ENCODE measurements at places on chromosomes 13 and 19.

- no peak for DNase-seq
Observed at GRCh38 chr13:29471551-29471950, 123.9 kb downstream of the SLC7A1 start.

GRCh38 chr13:50691681-50692263 lies 151.7 kb downstream of the DLEU7 start:
- DNase-seq = no peak

- DNase-seq = no peak
Observed at GRCh38 chr13:48843630-48844380, 131.9 kb upstream of the FNDC3A start.

- DNase-seq = no peak
Observed at GRCh38 chr19:29588095-29588494, 18.0 kb upstream of the POP4 start.

GRCh38 chr19:47547199-47547598 lies 25.7 kb downstream of the ZNF541 start:
- no peak for DNase-seq

GRCh38 chr13:44267980-44268379 lies 105.6 kb upstream of the SERP2 start:
- peak; percentile 41 for DNase-seq

DNA sequence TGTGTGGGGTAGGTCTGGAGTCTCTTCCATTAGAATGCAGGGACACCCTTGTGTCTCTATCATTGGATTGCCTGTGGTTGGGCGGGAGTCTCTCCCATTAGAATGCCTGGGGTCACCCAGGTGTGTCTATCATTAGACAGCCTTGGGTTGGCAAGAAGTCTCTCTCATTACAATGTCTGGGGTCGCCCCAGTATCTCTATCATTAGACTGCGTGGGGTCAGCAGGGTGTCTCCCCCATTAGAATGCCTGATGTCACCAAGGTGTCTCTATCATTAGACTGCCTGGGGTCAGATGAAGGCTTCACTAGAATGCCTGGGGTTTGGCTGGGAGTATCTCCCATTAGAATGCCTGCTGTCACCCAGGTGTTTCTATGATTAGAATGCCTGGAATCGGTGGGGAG lies 1539.0 kb downstream of the UQCRFS1 start:
- DNase-seq = no peak

- DNase-seq = no peak
Observed at GRCh38 chr19:4059891-4060620, 6.6 kb downstream of the ZBTB7A start.

DNA sequence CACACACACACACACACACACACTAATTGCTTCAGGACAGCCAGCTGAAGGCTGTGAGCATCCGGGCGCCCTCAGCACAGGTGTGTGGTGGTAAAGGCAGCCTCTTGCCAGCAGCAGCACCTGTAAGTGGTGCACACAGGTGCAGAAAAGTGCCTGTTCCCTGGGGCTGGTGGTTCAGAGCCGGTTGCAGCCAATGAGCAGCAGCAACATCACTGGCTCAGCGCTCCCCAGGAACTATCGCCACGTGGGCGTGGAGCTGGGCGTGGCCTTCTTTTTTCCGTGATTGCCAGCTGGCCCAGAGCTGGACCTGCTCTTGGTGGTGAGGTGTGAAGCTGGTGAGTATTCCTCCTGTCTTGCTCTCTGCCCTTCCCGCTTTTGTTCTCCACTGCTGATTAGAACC lies at the start of gene NLRP5:
Gene NLRP5 (plus strand): TSS at position 289 of the 400 bp plus-strand sequence.
- no peak for DNase-seq

DNA sequence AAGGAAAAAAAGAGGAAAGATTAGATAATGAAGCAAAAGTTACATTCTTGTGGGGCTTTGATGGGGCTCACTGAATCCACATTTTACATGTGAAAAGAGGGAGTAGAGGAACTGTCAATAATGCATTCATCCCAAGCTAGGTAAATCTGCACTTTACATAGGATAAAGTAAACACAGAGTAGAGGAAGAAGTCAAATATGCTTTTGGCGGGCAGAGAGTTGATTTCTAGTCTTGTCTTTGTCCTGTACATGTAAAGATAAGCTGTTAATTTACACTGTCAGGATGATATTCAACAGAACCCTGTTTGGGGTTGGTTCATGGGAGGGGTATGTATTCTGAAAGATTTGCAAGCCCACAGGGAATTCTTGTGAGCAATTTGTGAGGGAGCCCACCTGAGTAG lies 18.0 kb upstream of the TNFRSF19 start:
- DNase-seq = no peak

GRCh38 chr13:89375839-89376238 lies 1704.7 kb downstream of the SLITRK5 start:
- DNase-seq = peak; percentile 40

- DNase-seq = no peak
Observed at GRCh38 chr19:28882818-28883217, 330.1 kb downstream of the UQCRFS1 start.

DNA sequence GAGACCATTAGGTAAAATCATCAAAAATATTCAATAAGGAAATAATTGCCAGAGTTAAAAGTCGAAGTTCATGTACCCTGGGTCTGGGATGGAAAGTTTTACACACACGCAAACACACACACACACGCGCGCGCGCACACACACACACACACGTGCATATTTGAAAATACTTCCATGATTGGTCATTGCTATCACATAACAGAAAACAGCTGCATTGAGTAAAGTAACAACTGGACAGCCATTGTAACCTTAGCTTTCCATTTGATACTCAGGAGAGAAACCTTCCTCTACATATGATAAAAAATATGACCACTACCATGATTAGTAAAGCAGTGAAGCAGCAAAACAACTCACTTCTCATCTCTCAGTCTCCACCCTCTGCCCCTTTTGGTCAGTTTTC lies 490.0 kb upstream of the SGCG start:
- no peak for DNase-seq

DNA sequence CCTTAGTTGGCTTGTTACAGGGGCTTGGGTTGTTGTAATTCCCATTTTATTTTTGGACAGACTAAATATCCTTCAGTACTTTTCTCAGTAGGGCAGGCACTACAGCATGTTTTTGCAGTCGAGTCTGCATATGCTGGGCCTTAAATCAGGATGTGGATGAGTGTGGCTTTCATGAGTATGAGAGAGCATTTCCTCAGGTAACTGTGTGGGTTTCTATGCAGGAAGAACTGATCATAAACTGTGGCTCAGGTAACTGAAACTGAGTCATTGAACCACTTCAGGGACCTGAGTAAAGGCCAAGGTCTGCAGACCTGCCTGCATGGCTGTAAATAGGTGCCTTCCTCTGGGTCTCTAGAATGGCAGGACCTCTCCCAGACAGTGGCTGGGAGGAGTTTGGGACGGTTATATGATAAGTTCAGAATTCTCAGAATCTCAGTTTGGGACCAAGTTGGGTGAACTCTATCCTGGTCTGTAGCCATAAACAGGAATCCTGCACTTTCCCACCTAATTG lies 112.1 kb downstream of the ZNF737 start:
- DNase-seq = no peak

GRCh38 chr19:31666126-31666525 lies 316.9 kb upstream of the TSHZ3 start:
- no peak for DNase-seq

DNA sequence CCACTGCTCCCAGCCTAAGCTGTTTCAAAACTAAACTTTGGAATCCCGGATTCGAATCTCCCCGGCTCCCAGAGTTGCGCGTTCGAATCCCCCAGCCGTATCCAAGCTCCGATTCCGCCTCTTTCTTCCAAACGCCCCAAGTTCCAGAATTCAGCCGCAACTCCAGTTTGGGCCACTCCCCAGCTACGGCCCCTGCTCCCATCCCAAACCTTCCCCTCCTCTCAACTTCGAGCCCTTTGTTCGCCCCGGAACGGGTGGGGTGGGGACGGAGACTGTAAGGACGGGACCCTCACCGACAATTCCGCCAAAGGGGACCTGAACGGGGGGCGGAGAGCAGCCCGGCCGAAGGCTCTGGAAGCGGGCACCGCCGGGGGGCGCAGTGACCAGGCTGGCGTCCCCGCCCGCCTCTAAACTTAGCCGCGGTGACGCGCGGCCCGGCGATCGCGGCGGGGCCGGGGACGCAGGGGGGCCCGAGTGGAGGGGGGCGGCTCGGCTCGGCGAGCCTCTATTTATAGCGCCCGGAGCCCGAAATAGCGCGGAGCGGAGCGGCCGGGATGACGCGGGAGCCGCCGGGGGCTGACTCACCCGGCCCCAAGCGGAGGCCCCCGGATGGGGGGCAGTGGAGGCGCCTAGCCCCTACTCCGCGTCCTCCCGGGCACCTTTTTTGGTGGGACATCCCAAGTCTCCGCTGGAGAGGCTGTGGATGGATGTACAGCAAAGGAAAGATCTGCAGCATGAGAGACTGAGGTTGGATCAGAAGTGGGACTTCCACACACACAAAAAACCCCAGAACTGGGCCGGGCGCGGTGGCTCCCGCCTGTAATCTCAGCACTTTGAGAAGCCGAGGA lies 4.9 kb upstream of the ERCC1 start:
- no peak for DNase-seq

DNA sequence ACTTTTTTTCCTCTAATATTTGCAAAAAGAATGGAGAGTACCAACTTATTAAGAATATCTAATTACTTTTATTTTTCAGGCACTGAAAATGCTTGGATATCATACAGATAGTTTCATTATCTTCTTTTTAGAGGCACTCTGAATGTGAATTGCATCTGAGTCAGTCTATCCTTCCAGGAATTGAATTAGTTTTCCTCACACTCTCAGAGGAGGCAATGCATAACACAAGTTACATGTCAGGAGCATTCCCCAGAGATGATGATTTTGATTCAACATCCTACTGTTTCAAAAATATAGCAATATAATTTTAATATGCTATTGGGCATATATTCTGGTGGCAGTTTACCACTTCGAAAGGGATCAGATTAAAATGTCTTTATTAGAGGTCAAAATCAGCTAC lies 1315.4 kb downstream of the PCDH9 start:
- peak; percentile 31 for DNase-seq

DNA sequence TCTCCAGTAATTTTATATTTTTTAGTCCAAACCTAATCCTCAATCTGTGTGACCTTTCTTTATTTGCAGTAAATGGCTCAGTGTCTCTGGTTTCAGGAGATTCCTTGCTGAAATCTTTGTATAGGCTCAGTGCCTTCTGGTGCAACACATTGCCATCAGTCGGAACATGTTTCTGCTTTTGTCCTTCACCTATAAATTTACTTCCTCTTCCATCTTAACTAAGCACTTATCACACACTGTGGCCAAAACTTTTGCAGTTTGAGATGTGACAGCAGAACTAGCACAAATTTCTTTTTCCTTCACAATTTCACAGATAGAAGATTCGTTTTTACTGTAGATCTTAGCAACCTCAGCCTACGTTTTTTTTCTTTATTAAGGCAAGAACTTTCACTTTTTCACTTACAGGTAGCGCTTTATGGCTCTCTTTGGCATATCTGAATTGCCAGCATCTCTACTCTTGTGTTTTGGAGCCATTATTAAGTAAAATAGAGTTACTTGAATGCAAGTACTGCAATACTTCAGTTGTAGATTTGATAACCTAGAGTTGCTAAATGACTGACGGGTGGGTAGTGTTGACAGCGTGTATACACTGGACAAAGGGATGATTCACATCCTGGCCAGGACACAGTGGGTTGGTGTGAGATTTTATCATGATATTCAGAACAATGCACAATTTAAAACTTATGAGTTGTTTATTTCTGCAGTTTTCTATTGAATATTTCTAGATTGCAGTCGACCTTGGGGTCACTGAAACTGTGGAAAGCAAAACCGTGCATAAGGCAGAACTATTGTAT lies 44.3 kb downstream of the NDFIP2 start:
- DNase-seq = no peak

GRCh38 chr19:14056069-14056666 lies 5.7 kb downstream of the PALM3 start:
- DNase-seq = no peak

GRCh38 chr19:41995959-41996797 lies 2.1 kb upstream of the ATP1A3 start:
- no peak for DNase-seq

- DNase-seq = no peak
Observed at GRCh38 chr13:27911521-27911920, 8.3 kb upstream of the PDX1 start.

DNA sequence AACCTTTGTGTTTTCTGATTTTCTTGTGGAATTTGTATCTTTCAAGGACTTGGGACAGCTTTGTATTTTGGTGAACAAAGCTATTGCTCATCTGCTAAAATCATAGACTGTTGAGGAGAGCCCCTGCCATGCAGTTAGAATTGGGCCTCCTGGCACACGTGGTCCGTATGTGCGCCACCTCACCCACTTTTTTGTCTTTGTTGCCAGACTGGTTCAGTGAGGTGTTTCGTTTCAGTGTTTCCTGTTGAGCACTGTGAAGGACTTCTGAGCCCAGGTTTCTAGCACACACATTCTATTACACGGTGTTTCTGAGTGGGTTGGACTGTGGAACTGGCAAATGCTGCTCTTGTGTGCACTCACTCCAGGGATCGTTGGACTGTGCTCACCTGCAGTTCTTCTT lies 37.6 kb upstream of the RNF113B start:
- no peak for DNase-seq

DNA sequence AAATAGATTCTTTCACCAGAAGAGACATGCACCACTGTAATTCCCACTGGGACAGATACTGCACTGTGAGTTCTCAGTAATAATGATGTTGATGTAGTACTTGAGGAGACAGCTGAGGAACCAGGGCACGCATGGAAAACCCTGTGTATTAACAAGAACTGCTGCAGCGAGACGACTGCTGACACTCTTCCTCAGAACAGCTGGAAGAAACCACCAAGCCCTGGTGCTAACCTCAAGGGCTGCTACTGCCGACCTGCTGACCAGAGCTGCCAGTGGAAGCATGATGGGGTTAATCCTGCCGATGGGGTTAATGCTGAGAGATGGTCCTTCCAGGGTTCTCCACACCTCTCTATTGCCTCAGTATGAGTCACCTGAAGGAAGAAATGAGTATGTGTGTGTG lies 45.6 kb downstream of the EDNRB start:
- no peak for DNase-seq

DNA sequence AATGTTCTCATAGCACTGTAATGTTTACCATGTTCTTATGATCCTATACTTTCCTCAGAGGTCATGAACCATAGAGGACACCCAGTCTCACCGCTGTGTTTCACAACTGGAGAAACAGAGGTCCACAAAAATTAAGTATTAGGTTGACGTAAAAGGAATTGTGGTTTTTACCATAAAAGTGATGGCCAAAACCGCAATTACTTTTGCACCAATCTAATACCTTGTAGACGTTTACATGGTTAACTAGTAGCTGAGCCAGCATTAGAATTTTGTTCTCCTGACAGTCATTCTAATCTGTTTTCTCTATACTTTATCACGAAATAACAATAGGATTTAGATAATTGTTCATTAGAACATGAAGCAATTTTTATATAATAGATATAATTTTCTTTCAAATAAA lies 763.4 kb upstream of the ARGLU1 start:
- no peak for DNase-seq

DNA sequence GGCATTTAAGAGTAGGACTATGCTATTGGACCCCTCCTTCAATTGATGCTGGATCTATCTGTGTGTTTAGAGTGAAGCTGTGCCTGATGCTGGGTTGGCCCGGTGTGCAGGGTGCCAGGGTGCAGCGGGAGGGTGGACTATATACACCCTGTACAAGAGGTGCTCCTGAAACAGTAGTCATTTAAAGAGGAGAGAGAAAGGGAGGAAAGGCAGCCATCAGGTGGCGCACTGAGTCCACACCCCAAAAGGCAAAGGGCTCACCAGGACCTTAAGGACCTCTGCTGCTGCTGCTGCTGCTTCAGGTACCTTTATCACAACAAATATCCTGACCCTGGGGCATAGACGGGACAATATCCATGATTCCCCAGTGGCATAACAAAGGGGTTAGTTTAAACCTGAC lies 39.4 kb downstream of the ZNF136 start:
- DNase-seq = no peak

Data from fibroblast of skin of left biceps (primary cell).